Naive thymus-derived CD8-positive, alpha-beta T cell (primary cell): ENCODE measurements at places on chromosomes 12 and 14. TPM values are rescaled to one million over a fixed set of nuclear protein-coding genes. Genes with fewer than 3 reads are reported as not detected.

- no peak for DNase-seq
Measured at GRCh38 chr14:26984311-26985177, 386.7 kb upstream of the NOVA1 start.

GRCh38 chr14:74580275-74580672 lies 31.8 kb downstream of the LTBP2 start:
- no peak for DNase-seq

DNA sequence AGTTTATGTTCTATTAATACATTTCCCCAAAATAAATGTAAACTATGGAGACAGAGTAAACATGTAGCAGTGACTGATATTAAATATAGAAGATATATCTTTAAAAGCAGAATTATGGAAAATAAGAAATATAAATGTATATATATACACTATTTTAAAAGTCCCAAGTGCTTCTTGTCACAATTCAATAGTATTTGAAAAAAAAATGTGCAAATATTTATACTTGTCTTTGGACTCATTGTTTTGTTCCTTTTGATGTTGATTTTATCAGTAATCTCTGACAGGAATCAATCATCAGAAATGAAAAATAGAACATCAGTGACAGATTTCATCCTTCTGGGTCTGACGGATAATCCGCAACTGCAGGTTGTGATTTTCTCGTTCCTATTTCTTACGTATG lies at the start of gene OR6C76:
Gene OR6C76 (plus strand): TSS at position 301 of the 400 bp plus-strand sequence. CDS start 0 bp downstream, at position 301.
- no peak for DNase-seq

DNA sequence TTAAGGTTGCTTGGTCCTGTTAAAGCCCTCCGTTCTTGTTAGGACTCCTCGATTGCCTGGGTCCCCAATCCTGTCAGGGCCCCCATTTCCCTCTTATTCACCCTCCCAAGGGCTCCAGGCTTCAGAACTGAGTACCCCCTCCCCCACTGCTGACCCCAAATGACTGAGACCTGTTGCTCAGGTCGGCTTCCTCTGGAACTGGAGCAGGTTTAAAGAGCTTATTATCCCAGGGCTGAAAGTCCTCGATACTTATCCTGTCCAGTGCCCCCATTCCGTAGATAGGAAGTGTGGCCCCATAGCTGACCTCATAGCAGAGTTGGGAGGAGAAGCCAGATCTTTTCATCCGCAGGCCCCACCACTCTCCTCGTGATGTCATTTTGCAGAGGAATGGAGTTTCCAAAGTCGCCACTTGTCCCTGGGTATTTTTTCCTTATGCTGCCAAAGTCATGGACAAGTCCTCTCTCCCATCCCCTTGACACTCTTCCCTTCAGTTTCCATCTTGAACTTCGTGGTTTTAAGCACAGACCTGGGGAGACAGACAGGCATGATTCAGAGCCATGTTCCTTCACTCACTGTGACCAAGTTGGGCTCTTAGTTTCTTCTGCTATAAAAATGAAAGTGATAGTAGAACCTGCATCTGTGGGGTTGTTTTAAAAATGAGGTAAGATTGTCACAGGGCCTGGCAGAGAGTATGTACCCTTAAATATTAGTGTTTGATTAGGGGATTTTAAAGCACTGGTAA lies 1.2 kb downstream of the USP30 start:
- DNase-seq: peak; percentile 9

- DNase-seq: no peak
Measured at GRCh38 chr14:77986773-77987172, 183.4 kb upstream of the NRXN3 start.

DNA sequence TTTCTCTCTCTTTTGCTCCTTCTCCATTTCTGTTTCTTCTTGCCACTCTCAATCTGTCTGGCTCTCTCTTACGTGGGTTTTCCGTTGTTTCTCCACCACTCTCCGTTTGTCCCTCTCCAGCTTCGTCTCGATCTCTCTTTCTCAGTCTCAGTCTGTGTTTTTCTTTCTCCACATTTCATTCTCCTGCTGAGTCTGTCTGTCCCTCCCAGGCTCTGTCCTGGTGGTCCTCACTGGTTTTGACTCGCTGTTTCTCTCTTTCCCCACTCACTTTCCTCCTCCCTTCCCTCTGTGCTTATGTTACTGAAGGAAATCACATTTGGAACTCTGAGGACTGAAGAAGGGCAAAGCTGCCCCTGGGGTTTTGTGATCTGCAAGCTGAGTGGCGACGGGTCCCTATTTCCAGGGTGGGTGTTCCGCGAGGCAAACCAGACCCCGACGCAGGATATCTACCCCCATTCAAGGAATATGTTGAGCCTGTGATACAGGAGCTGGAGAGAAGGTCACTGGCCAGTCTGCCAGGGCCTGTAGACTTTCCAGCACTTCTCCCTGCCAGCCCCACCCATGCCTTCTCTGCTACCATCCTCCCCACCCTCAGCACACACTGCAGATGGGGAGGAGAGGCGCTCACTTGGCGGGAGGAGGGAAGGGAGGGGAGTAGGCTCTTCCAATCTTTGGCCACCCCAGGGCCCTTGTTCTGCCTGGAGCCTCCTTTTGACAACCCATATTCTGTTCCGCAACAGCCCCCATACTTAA lies 102.7 kb upstream of the MAP1LC3B2 start:
- DNase-seq: no peak

Gene DLK1
- total RNA-seq: not detected

DNA sequence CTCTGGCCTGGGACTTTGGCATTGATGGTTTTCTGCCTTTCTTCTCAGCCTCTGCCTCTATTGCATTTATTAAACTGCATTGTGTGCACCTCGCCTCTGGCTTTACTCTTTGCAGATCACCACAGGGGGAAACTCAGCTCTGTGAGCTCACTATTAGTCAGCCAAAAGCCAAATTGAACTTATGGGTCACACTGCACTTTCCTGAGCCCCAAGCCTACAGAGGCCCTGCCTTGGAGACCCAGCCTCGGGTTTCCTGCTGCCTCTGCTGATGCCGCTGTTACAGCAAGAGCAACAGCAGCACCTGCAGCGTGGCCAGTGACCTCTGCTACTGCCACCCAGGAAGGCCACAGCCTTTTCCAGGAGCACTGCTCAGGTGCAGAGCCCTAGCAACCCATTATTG lies 122.5 kb downstream of the DAD1 start:
- DNase-seq: no peak

Gene SVOP
- total RNA-seq: not detected

DNA sequence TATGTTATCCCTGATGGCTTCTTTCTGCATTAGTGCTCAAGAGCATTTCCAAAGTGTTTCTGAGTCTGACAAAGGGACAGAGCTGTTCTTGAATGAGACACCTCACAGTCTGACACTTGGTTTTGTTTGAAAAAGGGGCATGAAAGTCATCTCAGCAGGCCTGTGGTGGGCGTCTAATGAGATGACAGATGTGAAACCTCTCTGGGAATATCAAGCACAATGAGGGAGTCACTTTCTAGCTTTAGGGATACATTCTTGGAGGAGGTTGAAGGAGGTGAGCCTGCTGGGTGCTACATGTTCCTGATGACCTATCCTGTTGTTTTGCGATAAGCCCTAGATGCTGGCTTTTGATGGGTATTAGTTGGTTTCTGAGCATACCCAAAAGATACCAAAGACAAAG lies 290.5 kb downstream of the NUAK1 start:
- DNase-seq: no peak

DNA sequence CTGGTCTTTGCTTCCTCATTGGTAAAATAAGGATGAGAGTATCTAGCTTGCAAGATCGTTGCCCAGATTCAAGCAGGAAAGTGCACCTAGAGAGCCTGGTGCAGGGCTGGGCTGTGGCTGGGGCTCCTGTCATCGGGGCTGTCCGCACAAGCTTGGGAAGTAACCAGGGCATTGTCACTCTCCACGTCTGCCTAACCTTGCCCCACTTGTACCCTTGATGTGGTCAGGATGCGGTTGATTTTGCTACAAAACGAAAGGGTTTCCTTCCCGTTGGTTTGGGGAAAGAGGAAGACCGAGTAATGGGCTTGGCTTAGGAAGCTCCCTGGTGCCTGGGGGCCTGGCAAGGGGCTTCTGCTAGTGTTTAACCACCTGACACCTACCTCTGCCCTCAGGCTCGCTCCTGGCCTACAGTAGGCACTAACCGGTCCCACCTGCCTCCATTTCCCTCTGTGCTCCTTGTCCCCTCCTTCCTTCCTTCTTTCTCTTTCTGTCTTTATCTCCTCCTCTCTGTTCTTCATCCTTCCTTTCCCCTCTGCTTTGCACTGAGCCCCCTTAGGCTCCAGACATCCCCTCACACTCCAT lies 21.8 kb downstream of the MVK start:
- DNase-seq: no peak

DNA sequence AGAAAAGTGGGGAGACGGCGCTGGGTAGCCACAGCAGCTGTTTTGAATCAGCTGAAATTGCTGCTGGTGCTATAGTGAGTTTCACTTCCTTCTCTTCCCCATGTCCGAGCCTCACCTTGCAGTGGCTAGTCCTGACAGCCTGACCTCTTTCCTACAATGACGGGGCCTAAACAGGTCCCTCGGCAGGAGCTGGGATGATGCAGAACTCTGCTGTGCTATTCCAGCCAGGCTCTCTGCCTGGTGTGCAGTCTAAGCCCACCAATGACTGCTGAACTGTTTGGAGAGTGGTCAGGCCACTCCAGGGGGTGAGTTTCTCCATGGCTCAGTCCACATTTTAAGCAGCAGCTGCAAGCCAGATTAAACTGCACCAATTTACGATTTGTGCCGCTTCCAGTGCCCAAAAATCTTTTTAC lies 207.3 kb downstream of the TTC7B start:
- no peak for DNase-seq

GRCh38 chr14:65025818-65026217 lies 39.1 kb downstream of the FNTB start:
- no peak for DNase-seq

Gene ALDH1L2
- total RNA-seq: 0.14 TPM

- peak; percentile 91 for DNase-seq
Measured at GRCh38 chr12:120904197-120904773, at the start of gene SPPL3. Gene SPPL3 (minus strand): TSS chr12:120904358. CDS start chr12:120903867, 491 bp downstream.

DNA sequence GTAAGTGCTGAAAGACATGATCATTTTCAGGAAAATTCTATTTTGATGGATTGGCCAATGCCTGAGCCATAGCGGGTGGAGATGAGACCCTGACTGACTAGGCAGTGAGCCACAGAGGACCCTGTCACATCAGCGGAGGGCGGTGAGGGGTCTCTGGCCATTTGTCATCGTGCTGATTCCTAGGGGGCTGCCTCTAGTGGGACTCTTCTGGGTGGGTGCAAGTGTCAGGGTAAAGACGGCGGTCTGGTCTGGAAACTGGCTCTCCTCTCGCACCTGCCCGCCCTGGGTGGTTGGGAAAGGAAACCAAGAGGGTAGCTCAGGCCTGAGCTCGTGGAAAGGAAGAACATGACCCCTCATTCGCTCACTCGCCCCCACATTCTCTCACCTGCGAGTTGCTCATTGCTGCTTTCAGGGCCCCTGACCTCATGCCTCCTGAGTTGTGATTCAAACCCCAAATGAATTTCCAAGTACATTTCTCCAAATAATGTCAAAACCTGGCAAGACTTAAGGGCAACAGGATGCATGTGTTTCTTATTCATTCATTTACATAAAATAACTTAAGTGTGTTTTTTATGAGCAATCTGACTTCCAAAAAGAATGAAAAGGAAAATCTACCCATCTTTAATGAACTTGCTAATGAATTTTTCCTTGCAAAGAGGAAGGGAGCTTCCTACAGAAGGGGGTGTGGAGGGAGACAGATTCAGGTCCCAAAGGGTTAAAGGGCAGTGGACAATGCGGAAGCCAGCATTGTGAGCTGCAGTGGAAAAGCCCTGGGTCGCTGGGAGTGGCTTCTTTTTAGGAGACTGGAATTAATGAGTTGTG lies 12.8 kb downstream of the MEG3 start:
- DNase-seq: no peak

GRCh38 chr12:71748081-71748850 lies 6.4 kb upstream of the RAB21 start:
- DNase-seq: no peak

DNA sequence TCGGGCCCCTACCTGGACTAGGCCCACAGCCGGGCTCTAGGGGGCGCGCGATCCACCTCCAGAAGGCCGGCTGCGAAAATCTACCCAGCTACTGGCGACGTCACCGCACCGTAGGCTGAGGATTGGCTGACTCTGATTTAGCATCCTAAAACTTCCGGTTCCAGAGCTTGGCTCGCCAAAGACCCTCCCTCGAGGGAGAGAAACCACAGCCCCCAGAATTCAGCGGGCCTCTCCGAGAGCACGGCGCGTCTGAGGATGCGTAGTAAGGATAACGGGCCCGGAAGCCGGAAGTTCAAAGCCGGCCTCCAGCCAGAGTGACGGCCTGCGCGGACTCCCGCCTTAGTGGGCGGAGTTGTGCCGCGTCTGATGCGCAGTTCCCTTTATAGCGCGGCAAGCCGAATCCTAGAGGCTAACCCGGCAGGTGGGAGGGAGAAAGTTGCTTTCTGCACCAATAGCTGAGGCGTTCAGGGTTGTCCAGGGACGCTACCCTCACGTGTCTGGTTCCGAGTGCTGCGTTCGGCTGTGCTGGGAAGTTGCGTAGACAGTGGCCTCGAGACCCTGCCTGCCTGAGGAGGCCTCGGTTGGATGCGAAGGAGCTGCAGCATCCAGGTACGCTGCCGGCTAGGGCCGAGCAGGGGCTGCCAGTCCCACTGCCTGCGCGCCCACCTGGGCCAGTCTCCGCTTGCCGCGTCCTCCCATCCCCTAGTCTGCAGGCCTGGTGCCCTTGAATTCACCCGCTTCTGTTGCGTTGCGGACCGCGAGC lies at the start of gene COX14:
Gene COX14 (plus strand): TSS at position 544 of the 763 bp plus-strand sequence. CDS start 7,808 bp downstream, outside the sequence.
- peak; percentile 99 for DNase-seq

DNA sequence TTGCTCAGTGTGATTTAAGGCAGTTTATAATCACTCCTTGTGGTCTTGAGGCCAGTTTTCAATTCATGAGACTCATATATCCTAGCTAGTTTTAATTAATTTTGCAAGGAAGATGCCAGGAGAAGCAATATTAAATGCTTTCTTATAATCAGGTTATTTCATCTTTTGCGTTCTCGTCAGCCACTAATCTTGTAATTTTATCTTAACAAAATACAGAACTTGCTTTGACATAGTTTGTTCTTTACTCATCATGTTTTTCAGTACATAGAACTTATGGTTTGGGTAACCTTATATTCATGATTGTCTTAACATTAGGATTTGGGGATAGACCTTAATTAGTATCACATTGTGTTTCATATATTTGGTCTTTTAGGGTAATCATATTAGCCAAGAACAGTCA lies 76.0 kb downstream of the LIN52 start:
- no peak for DNase-seq

Gene RAB3IP
- 37.9 TPM for total RNA-seq

DNA sequence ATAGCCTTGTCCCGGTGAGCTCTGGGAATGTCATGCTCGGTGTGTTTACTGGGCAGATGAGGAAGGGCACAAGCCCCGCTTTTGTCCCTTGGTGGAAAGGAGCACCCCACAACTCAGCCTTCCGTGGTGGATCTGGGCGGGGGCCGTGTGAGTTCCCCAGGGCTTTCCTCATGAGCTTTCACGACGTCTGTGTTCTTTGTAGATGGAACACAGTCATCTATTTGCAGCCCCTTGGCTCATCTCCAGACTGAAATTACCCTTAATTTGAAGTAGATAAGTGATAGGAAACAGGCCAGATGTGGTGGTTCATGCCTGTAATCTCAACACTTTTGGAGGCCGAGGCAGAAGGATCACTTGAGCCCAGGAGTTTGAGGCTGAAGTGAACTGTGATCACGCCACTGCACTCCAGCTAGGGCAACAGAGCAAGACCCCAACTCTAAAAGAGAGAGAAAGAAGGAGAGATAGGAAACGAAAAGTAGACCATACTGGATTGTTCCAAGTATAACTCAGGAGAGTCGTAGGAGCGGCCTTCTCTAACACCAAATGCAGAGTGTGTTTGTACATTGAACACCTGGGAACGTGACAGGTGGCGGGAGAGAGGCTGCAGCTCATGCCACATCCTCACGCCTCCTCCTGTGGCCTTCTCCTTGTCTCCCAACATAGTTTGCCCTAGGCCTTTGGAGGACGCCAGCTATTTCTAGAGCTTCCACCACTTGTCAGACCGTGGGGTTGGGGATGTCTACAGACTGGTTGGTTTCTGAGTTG lies 8.8 kb downstream of the P2RX4 start:
- no peak for DNase-seq

Gene DHRS4L2
- 15.1 TPM for total RNA-seq

Gene LRRC10
- total RNA-seq: not detected
